ENCODE measurements at places on chromosomes 5 and 9.

GRCh38 chr5:54792611-54793404 is 192.6 kb downstream of the ESM1 start:
- DNase-seq, result no peak

GRCh38 chr9:114250648-114251047 is 72.2 kb upstream of the ORM1 start:
- DNase-seq, result no peak

GRCh38 chr9:87829756-87830155 is 52.9 kb upstream of the SPATA31E1 start:
- DNase-seq, result no peak

DNA sequence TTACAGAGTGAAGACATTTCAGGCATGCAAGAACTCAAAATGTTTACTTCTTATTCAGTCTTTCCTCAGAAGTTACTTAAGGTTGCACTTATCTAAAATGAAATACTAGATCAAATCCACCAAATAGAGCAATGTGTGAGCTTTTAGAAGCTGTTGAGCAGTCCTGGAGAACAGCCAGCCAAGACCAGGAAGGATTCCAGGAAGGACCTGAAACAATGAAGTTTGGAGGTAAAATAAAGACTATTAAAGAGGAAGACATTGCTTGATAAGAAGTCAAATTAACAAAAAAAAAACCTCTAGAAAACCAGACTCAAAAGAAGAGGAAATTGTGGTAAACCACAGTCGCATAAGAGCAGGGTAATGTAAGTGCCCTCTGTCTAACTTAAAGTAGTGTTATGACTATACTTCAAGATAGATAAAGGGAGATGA is 156.2 kb upstream of the S1PR3 start:
- no peak for DNase-seq

DNA sequence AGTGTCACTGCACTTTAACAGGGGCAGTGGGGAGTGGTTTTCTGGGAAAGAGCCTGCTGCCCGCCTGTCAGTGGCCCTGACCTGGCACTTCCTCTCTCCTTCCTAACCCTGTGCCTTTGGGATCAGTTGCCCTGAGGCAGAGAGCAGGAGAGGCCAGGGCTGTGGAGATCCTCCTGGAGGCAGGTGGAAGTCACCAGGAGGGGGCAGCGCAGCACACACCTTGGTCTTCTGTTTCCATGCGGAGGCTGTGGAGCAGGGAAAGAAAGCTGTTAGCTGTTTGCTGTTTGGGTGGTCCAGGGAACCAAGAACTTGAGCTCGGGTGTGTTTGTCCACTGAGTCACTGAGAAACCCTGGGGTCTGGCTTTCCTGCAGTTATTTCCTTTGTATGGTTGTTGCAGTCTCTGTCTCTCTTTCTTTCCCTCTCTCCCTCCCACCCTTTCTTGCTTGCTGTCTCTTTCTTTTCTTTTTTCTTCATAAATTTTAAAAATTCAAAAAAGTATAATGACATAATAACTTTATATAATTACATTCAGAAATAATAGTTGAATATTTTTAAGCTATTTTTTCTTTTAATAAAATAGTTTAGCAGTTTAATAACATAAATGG is 28.1 kb downstream of the NTRK2 start:
- peak; percentile 60 for DNase-seq

DNA sequence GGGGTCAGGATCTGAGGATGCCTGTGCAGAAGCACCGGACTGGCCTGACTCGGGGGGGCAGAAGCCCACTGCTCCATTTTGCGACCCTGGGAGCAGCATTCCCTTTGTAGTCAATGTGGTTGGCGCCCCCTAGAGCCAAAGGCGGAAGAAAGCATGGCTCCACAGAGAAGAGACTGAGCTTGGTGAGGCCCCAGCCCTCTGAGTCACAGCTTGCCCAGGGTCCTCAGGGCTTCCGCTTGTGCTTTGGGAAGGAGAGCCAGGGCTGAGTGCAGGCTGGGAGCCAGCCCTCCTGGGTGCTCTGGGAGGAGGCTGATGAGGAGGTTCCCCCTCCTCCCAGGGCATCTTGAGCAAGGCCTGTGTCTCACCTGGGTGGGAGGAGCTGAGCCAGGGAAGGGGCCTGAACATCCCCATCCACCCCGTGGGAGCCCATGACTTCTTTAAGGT is 5.5 kb upstream of the AQP3 start:
- peak; percentile 72 for DNase-seq

DNA sequence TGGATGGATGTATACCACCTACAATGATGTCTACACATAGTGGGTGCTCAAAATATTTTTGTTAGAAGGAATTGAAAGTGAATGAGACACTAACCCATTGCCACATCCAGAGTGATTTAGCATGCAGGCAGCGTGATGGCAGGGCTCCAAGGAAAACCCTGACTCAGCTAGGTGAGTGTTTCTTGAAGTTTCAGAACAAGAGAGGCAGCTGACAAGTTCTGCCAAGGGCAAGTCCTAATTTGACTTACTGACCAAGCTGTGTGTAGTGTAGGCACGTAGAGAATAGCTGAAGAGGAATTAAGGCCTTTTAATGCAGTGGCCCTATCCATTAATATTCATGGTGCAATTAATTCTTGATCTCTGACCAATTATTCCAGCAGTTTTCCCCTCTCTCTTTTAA is 107.8 kb upstream of the ATP10B start:
- DNase-seq, result peak; percentile 4

GRCh38 chr9:92663126-92663525 is 6.8 kb downstream of the IPPK start:
- no peak for DNase-seq

DNA sequence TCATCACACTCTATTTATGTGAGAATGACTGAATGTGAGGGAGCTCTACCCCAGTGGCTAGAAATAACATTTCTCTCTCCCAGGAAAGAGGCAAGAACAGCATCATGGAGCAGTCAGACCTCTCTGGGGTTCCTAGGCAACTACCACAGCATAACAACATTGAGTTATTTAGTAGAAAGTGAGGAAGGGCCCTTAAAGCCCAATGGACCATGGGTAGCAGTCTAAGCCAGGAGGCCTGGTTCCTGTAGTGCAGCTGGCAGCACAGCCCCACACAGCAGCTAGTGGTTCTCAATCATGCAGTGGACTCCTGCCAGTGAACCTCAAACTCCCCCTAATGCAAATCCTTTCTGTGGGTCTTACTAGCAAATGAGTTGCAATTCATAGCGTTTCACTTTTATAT is 55.3 kb downstream of the SPEF2 start:
- DNase-seq, result peak; percentile 26
